ENCODE measurements at places on chromosomes 7 and 10.

GRCh38 chr7:155974186-155974897 is 162.1 kb upstream of the SHH start:
- no peak for DNase-seq

DNA sequence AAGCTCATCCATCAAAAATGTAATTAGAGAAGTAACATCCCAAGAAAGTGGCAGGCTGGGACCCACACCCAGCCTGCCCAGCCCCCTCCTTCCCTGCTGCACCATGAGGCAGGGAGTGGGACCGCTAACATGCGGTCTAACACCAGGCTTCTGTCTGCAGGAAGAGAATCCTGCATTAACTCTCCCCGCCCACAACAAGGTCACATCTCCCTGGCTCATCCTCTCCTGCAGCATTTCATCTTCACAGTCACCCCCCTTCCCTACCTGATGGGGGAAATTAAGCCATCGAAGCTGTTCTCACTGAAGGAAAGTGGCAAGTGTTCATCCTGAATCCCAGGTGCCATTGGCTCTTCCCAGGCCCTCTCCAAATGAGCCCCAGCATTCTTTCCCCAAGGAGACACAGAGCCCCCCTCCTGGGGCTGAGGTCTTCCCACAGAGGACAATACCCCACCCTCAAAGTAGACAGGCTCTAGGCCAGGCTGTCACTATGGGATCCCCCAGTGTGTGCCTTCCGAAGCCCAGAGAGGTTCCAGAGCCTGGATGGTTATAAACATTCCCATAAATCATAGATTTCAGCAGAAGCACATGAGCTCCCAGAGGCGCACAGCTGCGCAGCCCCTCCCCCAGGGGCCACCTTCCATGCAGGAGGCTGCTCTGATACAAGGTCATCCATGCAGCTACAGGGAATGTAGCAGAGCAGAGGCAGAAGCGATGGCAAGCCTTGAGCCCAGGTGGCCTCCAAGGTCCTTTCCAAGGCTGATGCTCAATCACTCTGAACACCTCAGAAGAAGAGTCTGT is 148.0 kb downstream of the OAT start:
- no peak for DNase-seq

- no peak for DNase-seq
Measured at GRCh38 chr7:133330085-133330484, 77.2 kb downstream of the EXOC4 start.

DNA sequence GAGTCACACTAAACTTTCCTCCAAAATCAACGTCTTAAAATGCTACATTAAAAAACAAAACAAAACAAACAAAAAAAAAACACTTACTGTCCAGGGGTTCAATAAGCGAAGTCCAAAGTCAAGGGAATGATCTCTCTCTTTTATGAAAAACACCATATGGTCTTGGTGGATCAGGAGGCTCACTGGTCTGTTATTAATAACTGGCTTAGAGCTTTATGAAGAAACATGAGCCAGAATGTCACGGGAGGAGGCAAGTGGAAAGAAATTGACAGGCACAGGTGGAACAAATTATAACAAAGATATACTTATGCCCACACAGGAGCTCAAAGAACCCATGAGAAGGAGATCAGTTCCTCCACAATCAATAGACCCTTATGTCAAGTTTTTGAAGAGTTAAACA is at the start of gene MRLN:
Gene MRLN, minus strand, starts transcription at position 189 of the 400 bp plus-strand sequence.
- DNase-seq: no peak

- no peak for DNase-seq
Measured at GRCh38 chr7:80445351-80445750, 66.5 kb downstream of the GNAT3 start.

DNA sequence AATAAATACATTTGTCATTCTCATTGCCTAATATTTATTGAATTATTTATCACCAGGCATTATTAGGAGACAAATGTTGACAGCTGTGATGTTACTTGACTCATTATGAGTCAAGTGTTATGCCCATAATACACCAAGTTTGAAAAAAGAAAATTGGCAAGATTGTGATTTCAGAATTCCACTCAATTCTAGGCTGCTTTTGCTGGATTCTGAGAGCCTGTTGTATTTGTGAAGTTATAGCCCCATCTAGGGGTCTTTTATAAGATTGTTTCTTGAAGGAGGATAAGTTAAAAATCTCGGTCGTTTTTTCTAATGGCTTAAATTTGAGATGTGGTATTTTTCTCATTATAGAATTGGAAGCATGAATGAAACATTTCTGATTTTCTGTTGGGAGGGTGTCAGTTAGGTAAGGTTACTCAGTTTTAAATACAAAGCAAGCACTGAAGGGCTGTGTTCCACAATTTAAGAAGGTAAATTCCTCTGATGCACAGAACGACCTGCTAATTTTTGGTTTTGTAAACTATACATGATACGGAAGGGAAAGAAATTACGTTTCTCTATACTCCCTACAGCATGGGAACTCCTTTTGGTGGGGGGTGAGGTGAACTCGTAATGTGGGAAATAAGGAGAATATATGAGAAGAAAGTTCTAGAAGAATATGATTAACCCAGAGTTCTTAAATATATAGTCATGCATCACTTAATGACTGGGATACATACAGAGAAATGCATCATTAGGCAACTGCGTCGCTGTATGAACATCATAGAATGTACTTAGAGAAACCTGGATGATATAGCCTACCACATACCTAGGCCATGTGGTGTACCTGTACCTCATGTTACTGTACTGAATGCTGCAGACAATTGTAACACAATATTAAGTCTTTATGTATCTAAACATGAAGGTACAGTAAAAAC is 2.6 kb downstream of the STK31 start:
- DNase-seq: no peak

GRCh38 chr10:95739056-95739455 is 16.9 kb upstream of the ENTPD1 start:
- no peak for DNase-seq

- DNase-seq: no peak
Measured at GRCh38 chr7:132519936-132520335, 56.3 kb downstream of the PLXNA4 start.

DNA sequence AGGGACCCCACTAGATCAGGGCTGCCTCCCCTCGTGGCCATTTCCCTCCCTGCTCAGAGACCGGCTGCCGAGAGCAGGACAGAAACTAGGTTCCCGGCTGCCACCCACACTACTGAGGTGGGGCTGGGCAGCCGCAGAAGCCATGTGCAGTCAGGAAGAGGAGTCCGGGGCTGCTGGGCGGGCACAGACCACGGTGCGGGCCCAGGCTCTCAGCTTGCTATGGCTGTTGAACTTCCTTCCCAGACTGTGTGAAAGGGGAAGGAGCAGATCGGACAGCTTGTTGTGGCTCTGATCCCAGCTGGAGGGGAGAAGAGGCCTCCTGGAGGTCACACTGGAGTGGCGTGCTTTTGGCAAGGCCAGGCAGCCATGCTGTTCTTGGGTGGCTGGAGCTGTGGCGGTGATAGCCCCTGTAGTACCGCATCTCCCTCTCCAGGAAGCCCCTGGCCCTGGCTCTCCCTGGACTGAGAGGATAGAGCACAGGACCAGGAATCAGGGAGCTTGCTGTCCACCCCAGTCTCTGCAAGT is 56.8 kb downstream of the HK1 start:
- DNase-seq: no peak

- no peak for DNase-seq
Measured at GRCh38 chr7:155462163-155462735, 4.3 kb downstream of the EN2 start.

GRCh38 chr10:22319980-22320558 is 830 bp upstream of the BMI1 start:
- DNase-seq: no peak

DNA sequence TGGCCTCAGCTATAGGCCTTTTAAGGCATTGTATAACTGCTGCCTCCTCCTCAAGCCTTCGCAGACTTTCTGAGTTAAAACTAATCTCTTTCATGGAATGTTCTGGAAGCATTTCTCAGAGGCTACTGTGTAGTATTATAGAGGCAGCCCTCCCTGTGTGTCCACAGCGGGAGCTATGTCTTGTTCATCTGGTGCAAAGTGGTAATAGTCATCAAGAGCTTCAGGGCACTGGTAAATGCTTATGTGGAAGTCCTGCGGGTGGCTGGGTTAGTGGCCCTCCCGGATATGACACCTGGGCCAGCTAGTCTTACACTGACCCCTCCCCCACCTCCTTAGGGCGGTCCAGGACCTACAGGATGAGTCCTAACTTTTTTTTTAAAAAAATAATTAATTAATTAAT is 2.2 kb upstream of the ABHD11 start:
- no peak for DNase-seq

- no peak for DNase-seq
Measured at GRCh38 chr10:62732841-62733653, 71.5 kb upstream of the ADO start.

DNA sequence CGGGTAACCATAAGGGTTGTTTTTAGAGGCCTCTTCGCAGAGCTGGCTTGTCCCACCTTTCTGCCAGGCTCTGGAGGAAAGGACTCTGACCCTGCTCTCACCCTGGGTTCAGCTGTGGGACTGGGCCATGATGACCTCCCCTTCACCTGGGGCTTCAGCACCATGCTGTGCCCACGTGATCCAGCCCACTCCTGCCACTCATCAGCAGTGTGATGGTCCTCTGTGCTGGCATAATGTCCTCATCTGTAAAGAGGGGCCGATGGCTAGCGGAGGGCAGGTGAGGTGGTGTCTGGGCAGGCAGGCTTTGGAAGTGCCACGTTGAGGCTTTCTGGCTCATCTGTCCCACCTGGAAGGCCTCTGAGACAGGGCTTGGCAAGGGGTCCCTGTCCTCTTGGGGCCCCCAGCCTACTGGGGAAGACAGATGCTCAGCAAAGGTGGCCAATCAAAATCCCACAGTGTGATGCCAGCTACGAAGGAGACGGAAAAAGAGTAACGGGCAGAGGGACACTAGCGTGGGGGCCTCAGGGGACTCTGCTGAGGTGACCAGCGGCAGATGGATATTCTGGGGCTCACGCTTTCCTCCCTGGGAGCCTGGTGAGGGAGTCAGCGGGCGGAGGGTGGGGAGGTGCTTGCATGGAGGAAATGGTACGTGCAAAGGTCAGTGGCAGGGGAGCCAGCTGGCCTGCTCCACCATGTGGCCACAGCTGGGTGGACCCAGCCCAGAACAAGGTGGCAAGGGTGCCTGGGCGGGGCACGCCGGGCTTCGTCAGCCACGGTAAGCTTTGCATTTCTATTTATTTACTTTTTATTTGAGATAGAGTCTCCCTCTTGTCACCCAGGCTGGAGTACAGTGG is 5.4 kb downstream of the LRWD1 start:
- DNase-seq: no peak

GRCh38 chr10:114822444-114823076 is 980 bp downstream of the FHIP2A start:
- DNase-seq: no peak

DNA sequence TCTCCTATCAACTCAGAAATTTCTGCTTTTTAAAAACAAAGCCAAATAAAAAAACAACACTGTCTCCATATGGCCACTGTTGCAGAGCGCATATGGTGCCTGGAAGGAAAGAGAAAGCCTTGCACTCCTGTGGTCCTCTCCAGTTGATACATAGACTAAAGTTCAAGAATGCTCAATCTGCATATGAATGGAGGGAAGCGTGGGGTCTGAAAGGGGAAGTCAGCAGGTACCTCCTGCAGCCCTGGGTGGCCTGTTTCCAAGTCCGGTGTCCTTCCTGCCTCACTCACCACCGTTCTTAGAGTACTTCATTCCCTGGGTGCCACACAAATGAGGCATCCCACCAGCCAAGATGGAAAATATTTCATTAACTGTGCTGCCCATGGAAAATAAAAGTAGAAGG is 138.3 kb upstream of the PALS2 start:
- DNase-seq: no peak
